GM13977 (cell line): ENCODE measurements at places on chromosomes 4 and X.
A peak's percentile ranks its signal among the peaks of the same experiment; 100 is the strongest.

DNA sequence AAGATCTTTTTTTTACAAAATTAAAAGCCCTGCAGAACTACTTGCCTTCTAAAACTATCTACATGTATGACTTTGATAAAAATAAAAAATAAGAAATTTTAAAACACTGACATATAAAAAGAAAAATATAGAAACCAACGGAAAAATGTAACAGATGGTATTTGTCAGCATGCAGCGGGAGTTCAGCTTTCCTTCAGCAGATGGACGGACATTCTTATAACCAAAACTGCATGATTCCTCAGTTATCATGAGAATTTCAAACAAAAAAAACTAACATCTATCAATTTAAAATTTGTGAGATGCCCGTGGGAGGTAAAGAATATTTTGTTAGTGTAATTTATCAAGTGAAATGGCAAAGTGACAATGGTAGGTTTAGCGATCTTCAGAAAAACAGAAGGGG lies 23.2 kb downstream of the RWDD4 start:
- no peak for DNase-seq

DNA sequence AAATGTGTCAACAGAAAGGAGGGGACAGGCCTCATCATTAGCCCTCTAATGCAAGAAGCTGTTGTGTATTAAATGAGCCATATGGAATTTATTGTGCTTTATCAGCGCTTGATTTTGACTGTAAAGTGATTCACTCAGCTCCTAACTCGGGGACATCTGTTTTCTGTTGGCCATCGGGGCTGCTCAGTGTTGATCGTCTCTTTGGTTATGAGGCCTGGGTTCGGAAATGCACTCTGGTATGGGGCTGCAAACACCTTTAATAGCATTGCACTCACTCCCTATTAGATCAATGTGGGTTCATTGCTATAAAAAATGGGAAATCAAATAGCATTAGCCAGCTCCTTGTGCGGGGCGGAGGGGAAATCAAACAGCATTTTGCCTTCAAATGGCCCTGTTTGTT lies 6.4 kb downstream of the ARX start:
- DNase-seq = no peak

- DNase-seq = no peak
Observed at GRCh38 chr4:168398589-168398988, 80.0 kb upstream of the DDX60 start.

- DNase-seq = no peak
Observed at GRCh38 chr4:79241846-79242245, 84.0 kb downstream of the NAA11 start.

- no peak for DNase-seq
Observed at GRCh38 chr4:105246712-105247111, 100.0 kb downstream of the TET2 start.

- DNase-seq = no peak
Observed at GRCh38 chr4:98030059-98030458, 113.2 kb downstream of the STPG2 start.

DNA sequence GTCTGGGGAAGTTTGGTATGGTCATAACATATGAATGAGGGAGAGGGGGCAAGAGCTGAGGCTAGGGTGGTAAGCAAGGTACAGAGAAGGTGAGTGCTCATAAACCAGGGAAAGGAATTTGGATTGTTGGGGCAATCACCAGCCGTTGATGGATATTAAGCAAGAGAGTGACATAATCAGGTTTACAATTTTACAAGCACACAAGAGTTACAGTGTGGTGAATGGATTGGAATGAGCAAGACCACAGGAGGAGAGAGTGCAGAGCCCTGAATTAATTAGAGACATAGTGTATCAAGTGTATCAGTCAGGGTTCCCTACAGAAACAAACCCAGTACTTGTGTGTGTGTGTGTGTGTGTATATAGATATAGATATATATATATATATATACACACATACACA lies 18.7 kb upstream of the FMR1NB start:
- no peak for DNase-seq

DNA sequence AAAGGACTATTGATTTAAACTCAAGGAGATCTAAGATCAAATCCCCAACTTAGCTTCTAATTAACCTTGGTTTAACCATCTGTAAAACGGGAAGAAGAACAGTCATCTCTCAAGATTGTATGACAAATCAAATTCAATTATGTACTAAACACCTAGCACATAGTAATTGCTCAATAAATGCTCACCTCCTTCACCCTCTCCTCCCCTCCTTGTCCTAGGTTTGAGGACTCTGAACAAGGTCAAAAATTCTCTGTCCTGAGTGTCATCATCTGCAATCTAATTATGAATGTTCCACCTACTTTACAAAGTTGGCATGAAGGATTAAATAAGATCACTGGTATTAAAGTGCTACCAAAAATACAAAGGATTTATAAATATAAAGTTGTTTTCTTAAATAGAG lies 320.1 kb upstream of the PPARGC1A start:
- no peak for DNase-seq

- no peak for DNase-seq
Observed at GRCh38 chrX:103741879-103742278, 31.2 kb downstream of the TMEM31 start.

- no peak for DNase-seq
Observed at GRCh38 chr4:180823108-180823507, 1420.1 kb upstream of the TENM3 start.

GRCh38 chr4:83138946-83139345 lies 24.4 kb upstream of the PLAC8 start:
- DNase-seq = no peak

DNA sequence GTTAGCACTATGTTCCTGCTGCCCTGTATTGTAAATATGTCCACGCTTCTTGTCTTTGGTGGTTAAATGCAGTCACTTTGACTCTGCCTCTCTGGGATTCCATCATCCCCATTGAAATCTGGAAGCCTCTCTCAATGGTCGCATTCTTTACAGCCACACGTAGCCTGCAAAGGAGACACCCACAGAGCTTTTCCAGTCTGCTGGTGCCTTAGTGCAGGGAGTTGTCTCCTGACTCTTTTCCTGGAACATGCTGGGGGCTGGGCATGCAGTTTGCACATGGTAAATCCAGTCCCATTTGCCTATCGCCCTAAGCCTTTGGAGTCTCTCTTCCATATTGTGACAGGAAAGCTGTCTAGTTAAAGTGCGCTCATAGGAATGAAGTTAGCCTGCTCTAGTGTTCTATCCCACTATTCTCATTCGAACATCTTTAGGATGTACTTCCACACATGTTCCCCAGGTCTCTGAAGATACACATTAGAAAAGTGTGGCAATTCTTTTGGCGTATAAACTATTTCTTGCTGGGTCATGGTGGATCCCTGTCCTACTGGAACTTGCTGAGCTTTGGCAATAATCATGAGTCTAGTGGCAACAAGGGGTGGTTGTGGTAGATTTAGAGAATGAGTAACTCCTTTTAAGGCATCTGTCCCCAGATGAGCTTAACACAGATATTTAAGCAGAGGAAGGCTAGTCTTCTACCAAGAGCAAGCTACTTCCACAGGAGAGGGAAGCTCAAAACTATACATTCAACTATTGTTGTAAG lies 33.7 kb downstream of the COQ2 start:
- DNase-seq = no peak

GRCh38 chr4:174340714-174341113 lies 57.0 kb downstream of the CEP44 start:
- no peak for DNase-seq

DNA sequence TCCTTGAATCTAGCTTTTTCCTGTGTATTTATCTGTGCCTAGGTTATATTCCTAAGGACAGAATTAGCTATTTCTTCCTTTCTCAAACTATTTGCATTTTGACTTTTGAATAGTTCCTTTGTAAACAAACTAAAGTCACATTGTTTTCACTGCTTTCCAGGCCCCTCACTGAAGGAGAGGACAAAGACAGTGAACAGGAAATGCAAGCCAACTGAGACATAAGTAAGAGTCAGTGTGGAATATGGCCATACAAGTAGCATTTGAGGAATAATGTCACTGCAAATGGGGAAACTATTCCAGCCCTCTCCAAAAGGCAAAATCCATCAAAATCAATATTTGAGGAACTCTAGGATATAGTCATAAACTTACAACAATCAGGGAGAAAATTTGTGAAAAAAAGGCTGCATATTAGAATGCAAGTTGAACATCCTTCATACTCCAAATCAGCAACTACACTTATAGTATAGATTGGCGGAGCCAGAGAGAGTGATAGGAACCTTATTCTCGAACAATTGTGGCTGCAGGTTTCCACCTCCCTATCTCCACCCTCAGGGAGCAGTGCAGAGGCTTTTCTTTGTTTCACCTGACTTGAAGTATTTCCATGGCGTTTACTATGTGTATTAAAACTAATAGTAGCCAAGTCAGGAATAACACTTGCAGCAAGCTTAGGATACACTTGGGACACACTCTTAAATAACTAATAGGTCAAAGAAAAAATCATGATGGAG lies 1110.4 kb upstream of the ADGRL3 start:
- no peak for DNase-seq

DNA sequence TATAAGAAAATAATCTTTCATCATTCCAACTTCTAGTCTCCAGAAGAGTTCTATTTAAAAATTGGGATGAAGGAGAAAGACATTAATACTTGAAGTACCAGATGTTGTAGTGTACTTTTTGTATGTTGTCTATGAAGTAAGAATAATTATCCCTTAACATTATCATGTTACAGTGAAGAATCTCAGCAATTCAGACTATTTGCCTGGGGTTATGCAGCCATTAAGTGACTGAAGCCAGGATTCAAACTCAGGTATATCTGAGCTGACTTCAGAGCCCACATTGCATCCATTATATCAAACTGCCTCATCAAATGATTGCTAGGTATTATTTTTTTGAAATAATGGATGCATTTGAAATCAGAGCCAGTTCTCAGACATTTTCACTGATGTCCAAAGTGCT lies 76.1 kb upstream of the FHDC1 start:
- no peak for DNase-seq

- no peak for DNase-seq
Observed at GRCh38 chr4:6393544-6394475, 78.6 kb downstream of the PPP2R2C start.

- DNase-seq = no peak
Observed at GRCh38 chrX:124194199-124194598, 138.3 kb upstream of the TEX13D start.

- DNase-seq = no peak
Observed at GRCh38 chr4:88911246-88912212, 145.5 kb downstream of the FAM13A start.

GRCh38 chrX:47351706-47352105 lies 18.7 kb upstream of the ZNF157 start:
- no peak for DNase-seq

DNA sequence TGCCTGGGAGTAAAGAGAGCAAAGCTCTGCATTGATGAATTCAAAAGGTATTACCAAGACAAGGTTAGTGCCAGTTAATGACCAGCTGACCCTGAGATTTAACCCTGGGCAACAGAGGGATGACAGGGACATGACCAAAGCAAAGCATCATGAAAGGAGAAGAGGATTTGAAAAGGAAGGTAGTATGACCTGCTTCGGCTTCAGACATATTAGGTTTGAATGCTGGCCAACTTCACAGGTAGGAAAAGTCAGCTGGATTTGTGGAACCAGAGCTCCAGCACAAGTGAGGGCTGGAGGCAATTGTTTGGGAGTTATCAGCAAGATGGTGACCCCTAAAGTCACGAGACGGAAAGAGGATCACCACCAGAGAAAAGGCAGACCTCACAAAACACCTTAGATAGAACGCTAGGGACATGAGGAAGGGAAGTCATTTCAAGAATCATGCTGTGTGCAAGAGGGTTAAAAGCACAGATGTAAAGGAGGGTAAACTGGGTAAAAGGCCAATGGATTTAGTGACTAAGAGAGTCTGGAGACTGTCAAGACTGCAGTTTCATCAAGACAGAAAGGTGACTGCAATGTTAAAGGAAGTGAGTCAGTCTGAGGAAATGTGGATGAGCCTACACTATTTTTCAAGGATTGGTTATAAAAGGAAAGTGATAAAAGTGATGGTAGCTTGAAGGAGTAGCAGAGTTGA lies 45.6 kb downstream of the SH3RF1 start:
- no peak for DNase-seq

DNA sequence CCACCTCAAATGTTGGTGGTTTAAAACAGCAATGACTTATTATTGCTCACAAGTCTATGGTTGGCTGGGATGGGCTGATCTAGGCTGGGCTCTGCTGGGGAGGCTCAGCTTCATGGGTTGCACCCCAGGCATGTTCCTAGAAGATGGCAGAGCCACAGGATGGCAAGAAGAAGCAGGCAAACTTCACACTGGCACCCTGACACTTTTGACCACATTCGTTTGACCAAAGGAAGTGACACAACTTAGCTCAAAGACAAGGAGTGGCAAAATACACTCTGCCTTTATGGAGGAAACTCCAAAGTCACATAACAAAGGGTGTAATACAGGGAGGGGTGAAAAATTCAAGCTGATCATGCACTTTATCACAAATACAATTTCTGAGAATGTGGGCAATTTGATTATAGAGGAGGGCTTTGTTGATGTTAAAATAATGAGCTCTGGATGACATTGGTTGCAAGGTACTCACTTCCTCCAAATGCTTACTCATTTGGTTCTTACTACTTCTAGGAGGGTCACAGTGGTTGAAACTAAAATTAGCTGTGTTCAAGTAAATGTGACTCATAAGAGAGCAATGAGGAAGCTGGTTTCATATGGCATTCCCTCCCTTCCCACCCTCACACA lies 249.2 kb upstream of the RPS6KA3 start:
- DNase-seq = peak; percentile 17

- no peak for DNase-seq
Observed at GRCh38 chrX:108090491-108091263, 665 bp downstream of the PSMD10 start.

DNA sequence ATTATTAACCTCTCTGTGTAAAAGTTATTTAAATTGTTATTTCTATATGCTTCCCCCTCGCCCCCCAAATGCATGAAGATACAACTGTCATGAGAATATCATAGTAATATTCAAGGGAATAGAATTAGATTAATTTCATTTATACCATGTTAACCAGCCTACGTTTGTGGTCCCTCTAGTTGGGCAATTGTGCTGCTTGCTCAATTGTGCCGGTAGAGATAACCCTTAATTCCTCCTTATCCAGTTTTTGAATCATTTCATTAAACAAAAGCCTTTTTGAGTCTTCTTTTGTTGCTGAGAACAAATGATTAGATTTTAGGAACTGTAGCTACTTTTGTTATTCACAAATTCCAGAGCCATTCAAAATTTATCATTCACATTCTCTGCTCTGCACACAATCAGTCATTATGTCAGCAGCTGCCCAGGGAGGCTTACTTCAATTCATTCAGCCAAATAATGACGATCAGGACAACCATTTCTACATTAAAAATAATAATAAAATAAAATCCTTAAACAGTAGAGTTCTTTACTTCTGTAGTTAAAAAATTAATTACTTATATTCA lies 98.1 kb downstream of the ADGRL3 start:
- no peak for DNase-seq
